ENCODE measurements at places on chromosomes 2 and 18.

- no peak for DNase-seq
Observed at GRCh38 chr18:64258111-64258650, 109.3 kb upstream of the LINC00305 start.

- no peak for DNase-seq
Observed at GRCh38 chr2:69776886-69777785, 35.2 kb downstream of the ANXA4 start.

DNA sequence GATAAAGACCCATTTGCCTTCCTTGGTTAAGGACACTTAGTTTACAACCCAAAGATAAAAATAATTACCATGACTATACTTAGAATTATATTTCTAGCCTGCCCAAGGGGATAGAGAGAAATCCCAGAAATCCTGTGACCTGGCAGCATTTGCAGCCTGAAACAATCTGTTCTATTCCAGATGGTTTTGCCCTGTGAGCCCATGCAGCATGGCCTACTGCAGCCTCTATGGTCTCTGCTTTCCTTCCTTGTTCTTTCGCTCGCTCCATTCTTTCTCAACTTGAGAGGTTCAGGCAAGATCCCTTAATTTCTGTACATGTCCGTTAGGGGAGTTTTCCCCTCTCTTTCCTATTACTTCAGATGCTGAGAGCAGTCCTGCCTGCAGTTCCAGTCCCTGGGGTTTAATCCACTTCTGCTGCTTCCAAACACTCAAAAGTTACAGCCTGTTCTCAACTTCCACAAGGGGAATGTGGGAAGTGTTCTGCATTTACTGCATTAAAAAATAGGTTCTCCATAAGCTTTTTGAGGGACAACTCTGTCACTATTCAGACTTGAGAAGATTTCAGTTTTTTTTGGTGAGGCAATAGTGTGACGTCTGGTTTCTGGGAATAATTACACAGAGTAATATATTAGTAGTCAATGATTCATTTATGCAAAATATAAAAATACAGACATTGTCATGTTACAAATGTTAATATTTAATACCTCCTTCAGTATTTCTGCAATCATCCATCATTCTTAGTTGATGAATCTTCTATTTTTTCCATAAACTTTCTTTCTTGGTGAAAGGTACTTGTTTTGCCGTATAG, 80.3 kb downstream of the CDCA7 start:
- no peak for DNase-seq

GRCh38 chr2:225122583-225123486, 80.6 kb upstream of the DOCK10 start:
- DNase-seq: peak; percentile 43

GRCh38 chr2:11546072-11546471, 12.2 kb downstream of the GREB1 start:
- DNase-seq: no peak

- DNase-seq: no peak
Observed at GRCh38 chr18:48529796-48530195, 9.0 kb upstream of the CTIF start.

DNA sequence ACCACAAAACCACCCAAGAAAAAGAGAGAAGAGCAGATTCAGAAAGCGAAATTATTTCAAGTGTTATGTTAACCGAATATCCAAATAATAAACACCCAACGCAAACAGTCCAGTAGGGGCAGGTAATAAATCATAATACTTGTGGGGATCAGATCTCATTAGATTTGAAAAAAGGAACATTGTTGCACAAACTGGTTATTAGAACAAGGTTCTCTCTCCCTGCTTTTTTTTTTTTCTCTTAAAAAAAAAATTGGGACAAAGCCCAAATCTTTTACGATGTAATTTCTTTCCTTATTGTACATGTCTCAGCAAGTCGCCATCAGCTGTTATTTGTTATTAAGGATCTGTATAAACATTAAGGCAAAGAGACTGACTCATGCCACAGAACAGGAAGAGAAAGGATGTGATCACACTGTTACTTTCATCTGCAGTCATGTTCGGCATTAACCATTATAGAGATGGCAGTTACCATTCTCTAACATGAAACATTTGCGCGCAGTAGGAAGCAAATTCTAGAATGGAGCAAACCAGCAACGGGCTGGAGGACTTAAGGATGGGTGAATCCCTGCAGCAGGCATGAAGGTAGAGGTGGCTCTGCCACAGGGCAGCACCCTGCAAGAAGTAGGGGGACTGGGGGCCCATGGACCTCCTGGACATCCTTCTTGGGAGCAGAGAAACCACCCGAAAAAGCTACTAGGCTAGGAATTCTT, 42.0 kb downstream of the EPHA4 start:
- no peak for DNase-seq

DNA sequence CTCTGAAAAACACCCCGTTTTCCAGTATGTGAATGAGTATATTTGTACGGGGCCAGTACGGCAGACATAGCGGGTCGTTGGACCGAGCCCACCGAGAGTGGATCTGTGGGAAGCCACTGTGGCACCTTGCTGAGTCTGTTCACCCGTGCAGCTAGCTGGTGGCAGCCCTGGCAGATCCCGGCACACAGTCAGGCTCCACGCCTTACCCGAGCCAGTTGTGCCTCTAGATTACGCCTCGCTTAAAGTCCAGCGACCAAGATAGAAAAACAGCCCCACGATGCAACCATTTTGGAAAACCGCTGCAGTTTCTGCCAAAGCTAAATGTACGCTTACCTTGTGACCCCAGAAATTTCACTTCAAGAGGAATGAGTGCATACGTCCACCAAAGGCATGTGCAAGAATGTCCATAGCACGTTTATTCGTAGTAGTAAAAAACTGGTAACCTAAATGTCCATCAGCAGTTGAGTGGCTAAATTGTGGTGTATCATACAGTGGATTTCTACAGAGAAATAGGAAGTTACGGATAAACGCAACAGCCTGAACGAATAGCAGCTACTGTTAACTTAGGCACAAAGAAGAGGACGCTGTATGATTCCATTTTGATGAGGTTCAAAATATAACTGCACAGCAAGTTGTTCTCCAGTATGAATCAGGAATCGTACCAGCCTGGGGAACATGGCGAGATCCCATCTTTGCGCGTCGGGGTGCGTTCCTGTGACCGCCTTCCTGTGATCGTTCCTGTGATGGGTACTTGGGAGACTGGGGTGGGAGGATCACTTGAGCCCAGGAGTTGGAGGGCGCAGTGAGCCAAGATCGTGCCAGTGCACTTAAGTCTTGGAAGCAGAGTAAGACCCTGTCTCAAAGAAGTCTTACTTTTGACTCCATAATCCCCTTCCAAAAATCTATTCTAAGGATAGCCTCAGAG, 688 bp upstream of the WDR33 start:
- no peak for DNase-seq

DNA sequence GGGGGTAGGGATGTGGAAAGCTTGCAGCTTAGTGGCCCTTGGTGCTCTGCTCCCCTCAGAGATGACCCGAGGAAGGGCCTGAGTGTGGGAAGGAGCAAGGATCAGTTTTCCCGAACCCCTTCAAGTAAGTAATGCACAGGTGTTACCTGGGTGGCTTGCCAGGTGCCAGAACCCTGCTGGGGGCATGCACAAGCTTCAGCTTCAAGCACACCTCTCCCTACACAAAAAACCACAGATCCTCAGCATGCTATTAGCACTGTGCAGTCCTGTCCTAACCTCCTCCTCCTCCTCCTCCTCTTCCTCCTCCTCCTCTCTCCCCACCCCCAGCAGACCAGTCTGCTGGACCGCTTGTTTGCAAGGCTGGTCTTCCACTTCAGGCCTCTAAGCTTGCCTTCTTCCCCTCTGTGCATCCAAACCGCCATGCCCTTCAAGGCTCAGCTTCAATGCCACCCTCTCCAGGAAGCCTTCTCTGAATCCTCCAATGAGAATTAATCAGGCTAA, 114.8 kb downstream of the ACAA2 start:
- no peak for DNase-seq

DNA sequence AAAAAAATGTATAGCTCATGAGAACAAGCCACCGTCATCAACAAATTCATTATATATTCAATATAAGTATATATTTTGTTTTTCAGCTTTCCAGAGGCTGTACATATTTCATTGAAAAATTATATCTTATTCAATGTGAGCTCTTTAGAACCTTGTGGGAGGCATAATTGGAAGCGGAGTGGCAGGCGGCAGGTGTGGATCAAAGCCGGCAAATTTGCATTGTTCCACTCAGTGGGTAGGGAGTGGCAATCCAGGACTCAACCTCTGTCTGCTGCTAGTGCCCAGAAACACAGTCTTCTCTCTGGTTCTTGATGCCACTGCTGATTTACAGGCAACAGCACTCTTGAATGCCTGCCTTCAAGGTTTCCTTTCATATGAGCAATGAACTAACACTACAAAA, 46.9 kb downstream of the GCA start:
- DNase-seq: no peak

GRCh38 chr2:10232096-10232815, 70.4 kb upstream of the HPCAL1 start:
- no peak for DNase-seq

DNA sequence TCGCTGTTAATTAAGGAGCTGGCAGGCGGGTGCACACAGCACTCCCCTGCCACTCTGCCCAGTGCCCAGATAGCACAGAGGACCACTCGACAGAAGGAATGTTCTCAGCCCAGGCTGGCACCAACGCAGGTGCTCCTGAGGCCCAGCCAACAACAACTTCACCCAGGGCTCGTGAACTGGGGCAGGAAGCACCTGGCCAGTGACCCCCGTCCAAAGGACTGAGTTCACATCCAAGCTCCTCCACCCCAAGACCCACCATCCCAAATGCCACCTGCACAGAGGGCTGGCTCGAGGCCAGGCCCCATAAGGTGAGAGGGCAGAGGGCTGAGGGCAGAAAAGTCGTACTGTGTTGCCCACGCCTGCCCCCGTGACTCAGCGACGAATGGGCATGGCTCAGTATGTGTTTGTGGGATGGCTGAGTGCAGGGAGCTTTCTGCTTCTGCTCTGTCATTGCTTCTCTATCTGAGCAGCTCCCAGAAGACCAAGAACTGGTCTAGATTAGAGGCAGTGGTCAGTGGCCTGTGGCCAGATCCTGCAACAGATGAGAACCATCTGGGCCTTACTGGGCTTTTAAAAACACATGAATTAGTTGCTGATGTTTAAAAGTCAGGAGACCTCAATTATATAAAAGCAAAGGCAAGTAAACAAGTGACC, 68.4 kb downstream of the POLR1A start:
- DNase-seq: peak; percentile 25

DNA sequence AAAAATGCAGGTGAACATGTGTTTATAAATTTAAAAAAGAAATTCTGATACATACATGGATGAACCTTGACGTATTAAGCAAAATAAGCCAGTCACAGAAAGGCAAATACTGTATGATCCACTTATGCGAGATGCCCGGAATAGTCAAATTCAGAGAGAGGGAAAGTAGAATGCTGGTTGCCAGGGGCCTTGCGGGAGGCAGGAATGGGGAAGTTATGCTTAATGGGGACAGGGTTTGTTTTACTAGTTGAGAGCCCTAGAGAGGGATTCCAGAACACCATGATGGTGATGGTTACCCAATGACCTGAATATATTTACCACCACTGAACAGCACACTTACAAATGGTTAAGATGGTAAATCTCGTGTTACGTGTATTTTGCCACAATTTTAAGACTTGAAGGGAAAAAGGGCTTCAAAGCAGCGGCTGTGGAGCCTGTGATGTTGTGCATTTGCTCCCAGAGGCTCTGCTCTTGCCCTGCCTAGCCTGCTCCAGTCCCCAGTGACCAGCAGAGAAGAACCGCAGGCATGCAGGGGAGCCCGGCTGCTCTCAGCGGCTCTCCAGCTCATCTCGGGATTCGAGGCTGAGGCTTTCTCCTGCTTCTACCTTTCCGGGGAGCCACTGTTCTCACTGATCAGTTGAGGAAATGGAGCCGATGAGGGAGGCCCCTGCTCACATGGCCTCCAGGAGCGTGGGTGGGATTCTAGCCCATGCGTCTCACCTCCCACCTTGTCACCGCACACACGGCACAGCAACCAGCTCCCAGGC, 51.7 kb upstream of the TFCP2L1 start:
- no peak for DNase-seq

DNA sequence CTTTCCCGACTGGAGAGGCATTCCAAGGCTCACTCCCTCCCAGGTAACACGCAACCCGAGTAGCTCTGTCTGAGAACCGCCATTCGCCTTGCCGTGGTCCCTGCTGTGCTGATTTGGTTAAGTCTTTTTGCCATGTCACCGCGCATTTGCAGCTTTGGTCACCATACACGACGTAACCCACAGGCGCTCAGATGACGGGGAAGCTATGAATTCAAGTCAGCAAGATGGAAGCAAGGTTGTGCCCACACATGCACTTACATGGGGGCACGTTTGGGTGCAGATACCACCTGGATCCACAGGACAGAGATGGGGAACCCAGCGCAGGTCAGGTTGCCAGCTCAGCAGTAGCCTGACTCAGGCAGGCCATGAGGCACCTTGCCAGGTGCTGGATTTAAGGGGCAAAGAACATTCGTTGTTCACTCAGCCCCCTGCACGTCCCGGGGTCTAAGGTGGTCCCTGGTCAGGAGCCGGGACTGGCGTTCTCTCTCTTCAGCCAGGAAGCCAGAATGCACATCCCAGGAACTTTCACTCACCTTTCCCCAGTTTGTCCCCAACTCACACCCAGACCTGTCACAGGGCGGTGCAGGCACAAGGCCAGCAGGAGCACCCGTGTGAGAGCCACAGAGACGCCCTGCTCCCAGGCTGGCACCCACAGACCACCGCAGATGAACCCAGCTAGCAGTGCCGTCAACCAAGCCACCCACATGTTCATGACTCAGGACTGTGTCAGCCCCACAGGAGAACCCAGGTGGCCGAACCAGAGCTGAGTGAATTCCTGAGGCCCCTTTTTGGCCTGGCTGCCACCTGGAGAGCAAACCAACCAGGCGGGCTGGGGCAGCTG, 19.9 kb downstream of the SNED1 start:
- no peak for DNase-seq

- no peak for DNase-seq
Observed at GRCh38 chr2:109136542-109136941, 7.5 kb downstream of the SH3RF3 start.

- no peak for DNase-seq
Observed at GRCh38 chr2:82320296-82320695, 2015.7 kb upstream of the LRRTM1 start.

DNA sequence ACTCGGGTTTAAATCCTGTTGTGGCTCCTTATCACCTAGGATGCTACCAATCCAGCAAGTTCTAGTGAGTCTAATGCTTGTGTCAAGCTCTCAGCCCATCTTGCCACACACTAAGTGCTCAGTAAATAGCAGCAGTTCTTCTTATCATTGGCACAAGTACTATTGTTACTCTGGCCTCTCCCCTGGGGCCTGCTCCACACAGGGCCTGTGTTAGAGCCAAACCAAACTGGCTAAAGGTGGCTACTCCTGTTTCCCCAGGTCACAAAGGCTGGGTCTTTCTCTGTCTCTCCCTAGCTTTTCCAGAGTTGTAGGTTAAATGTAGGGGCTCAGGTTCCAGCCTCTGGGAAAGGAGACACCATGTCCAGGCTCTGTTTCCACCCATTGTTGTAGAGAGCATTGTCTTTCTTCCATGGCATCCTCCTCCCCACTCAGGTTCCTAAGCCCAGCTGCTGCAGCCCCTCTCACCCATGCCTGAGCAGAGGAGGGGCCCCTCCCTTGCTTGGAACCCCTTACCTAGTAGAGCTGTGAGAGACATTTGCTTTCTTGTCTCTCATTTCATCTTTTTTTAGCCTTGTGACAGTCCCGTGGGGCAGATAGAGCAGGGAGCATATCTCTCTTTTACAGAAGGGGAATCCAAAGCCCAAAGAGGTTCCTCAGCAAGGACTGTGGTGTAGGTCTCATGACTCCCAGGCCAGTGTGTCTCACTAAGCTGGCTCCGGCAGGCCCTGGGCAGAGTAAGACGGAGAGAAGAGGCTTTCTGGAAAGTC, 56.4 kb upstream of the OTOF start:
- no peak for DNase-seq

GRCh38 chr2:170943041-170943440, 14.0 kb downstream of the GORASP2 start:
- DNase-seq: no peak
